Nucleus accumbens (tissue), 56 donors: ENCODE measurements at places on chromosomes 4 and X.

DNA sequence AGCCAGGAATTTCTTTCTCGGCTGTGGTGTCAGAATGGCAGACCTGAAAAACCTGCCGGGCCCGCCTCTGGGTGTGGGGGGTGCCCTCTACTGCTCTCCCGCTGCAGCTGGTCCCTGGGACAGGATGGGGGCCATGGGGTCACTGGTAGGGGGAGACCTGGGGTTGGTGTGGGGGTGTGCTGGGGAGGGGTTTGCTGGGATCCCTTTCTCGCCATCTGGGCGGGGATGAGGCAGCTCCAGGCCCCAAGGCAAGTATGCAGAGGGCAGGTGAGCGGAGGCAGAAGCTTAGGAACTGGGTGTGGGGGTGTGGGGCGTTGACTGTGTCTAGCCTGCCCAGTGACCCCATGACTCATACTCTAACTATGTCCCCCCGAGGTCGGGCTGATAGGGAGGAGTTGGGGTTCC, 884 bp downstream of the CCDC120 start:
- no peak for DNase-seq

DNA sequence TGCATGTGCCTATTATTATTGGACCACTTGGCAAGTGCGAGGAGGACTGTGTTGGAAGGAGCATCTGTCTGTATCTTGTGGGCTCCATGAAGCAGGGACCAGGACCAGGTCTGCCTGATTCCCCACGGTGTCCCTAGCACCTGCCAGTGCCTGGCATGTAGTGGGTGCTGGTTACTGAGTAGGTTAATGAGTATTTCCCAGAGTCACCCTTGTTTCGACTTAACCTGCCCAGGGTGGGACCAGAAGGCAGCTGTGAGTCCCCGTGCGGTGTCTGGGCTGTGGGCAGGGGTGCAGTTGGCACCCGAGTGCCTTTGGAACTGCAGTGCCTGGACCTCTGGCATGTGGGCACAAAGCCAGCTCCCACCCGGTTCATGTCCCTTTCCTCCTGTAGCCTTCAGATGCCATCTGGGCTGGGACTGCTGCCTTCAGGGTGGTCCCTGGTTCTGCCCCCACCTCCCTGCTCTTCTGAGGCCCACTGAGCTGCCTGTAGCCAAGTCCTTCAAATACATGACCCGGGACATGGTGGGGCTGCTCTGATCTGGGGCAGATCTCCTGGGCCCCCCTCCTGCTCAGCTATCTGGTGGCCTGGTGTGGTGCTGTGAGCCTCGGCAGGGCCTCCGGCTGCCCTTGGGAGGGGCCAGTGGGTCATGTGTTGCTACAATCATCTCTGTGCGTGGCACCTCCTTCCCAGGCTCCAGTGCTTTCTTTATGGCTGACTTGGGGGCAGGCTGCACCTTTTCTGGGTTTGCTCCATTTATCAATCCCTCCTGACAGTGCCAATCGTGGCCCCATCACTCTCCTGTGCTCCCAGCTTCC, 53.0 kb upstream of the SORCS2 start:
- DNase-seq: no peak

- DNase-seq: no peak
Observed at GRCh38 chrX:110046001-110046400, 43.1 kb downstream of the TMEM164 start.

DNA sequence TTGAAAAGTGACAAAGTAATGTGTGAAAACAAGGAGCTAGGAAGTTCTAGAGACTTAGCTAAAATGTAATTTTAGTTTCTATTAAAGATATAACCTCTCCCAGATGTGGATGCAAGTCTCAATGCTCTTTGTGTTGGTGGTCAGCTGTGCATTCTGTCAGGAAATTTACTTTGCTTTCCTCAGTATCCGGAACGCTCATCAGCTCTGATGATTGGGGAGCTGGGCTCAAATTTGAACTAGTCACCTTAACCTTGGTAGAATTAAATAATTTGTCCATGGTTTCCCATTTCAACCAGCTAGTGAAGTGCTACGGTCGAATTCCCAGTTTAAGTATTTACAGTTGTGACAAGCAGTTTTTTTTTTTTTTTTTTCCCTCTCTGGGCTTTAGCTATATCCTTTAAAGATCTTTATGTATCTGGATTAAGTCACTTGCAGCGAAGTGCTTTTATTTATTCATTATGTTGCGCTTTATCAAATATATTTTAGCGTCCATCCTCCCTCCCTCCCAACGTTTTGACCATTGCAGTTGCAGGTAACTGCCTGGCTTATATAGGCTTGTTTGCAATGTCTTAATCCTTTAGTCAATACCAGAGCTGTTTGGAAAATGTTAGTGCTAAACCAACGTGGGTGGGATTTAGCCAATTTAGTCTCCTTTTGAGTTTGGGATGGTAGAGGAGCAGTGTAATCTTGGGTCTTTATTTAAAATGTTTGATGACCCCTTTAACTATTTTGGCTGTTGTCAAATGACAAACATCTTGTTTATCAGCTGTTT, 2.1 kb downstream of the OGT start:
- DNase-seq: no peak

DNA sequence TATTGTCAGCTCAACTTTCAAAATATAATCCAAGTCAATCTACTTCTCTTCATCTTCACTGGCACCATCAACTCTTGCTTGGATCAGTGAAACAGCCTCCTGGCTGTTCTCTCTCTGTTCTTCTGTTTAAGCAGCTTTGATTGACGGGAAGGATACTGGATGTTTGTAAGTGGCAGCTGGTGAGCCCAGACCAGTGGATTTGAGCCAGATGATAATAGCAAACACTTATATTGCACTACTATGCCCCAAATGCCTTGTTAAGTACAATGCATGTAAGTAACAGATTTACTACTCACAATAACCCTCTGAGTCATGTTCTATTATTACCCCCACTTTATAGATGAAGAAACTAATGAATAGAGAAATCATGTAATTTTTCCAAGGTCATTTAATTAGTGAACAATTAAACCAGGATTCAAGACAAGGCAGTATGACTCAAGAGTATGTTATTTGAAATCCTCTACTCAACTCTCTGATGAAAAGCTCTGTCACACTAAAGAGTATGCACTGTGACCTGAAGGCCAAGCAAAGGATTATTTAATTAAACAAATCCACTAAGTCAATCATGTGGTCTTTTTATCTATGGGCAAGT, 44.8 kb downstream of the SPANXN3 start:
- DNase-seq: no peak

DNA sequence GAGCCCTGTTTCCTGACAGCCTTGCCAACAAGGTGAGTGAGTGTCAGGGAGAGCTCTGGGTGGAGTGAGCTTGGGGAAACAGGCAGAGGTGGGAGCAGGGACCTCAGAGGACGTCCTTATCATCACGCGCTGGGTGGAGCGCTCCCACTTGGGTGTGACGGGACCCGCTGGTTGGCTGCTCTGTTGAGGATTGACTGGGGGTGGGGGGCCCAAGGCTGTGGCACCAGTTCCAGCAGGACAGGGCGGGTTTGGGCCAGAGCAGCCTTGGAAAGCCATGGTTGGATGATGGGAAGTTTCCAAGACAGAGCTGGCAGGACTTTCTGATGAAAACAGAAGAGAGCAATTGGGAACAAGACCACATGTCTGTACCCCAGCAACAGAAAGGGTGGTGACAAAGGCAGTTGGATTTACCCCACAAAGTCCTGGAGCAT, 3.0 kb upstream of the PCGF3 start:
- no peak for DNase-seq

DNA sequence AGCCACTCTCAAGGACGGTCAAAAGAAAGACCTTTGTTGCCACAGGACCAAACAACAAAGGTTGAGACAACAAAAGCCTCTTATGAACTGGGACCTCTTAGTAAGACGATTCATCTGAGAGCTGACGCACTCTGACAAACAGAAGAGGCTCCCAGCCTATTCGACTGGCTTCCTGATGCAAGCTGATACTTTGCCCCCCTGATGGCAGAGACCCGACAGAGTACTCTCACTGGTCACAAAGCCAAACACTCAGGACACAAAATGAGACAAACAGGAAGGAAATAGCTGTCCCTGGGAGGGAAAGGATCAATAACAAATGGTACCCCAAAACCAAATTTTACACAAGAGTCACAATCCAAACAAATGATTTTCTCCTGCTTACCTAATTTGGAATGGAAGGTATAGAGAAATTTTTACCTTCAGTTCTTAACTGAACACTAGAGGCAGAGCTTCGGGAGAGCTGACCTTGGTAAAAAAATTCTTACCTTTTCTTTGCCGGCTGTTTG, 75.2 kb upstream of the PLAC8 start:
- DNase-seq: no peak

- DNase-seq: no peak
Observed at GRCh38 chrX:130114141-130114588, 3.9 kb upstream of the ELF4 start.

DNA sequence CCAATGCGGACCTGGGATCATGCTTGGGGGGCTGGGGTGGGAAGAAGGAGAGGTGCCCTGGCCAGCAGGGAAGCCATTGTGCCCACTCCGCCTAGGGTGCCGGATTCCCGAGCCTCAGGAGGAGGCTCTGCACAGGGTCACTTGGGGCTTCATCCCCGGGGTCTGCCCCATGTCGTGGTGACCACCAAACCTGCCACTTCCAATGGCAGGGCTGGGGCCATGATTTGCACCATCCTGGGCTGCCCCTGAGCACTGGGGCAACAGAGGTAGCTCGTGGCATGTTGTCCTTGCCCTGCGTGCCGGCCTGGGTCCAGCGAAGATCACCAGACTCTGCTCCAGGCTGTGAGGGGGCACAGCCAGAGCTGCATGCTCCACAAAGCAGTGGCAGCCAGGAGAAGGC, 71.4 kb upstream of the DCAF12L2 start:
- no peak for DNase-seq

- DNase-seq: no peak
Observed at GRCh38 chrX:95945528-95945927, 739.1 kb upstream of the DIAPH2 start.

DNA sequence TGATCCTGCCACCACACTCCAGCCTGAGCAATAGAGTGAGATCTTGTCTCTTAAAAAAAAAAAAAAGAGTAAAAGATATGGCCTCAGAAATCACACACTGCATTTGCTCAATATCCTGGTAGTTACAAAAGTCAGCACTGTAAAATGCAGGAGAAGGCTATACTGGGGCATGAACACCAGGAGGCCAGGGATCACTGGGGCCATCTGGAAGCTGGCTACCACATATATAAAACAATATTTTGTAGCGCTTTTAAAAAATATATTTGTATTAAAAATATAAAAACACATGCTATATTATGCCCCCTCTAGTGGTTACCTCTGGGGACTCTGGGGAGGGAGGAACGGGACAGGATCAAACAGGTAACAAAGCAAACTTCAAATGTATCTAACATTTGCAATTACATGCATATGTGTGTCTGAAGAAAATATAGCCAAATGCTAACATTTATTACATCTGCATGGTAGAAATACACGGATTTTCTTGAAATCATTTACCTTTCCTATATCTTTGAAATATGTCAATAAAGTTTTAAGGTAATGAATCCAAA, 4.0 kb downstream of the C4orf46 start:
- DNase-seq: no peak

DNA sequence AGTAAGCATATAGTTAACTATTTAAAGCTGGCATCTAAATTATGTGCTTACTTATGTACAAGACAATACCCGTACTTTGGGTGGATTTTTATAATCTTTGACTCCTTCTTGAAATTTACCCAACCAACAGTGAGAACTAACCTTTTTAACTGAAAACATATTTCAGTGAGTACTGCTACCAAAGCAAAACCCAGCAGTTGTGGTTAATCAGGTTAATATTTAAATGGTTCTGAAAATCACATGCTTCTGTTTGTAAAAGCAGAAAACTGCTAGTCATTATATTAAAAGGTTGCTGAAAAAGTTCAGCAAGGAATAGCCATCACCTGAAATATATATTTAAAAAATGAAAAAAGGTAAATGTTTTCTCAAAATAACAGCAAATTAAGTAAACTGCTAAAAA, 20.0 kb downstream of the UBE2D3 start:
- DNase-seq: no peak

DNA sequence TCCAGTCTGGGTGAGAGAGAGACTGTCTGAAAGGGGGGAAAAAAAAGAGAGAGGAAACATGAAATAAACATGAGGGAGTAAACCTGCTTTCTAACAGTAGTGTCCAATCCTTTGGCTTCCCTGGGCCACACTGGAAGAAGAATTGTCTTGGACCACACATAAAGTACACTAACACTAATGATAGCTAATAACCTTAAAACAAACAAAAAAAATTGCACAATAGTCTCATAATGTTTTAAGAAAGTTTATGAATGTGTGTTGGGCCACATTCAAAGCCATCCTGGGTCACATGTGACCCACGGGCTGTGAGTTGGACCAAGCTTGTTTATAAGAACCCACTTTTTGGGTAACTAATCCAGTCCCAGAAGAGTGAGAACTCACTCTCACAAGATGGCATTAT, 30.3 kb downstream of the PDS5A start:
- DNase-seq: no peak

GRCh38 chrX:45083314-45083713, 117.4 kb downstream of the DIPK2B start:
- DNase-seq: no peak

- no peak for DNase-seq
Observed at GRCh38 chr4:104942990-104943743, 203.5 kb upstream of the TET2 start.

- DNase-seq: no peak
Observed at GRCh38 chr4:187304133-187304532, 580.5 kb upstream of the FAT1 start.

- no peak for DNase-seq
Observed at GRCh38 chrX:133473451-133473850, 58.2 kb upstream of the GPC4 start.

DNA sequence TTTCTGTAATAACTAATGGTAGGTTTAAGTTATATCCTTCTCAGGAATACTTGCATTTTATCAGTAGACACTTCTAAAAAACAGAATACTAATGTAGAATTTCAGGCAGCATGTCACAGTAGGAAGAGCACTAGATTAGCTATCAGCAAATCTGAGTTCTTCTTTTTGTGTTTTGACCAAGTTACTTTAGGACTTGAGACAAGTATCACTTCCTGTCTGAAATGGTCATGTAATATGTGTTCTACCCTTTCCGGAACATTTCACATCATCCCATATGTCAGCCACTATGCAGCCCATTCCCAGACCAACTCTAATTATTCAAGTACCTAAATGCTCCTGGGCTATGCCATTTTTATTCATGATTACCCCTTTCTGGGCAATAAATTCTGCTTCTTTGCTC, 401.8 kb upstream of the RPS6KA3 start:
- no peak for DNase-seq

DNA sequence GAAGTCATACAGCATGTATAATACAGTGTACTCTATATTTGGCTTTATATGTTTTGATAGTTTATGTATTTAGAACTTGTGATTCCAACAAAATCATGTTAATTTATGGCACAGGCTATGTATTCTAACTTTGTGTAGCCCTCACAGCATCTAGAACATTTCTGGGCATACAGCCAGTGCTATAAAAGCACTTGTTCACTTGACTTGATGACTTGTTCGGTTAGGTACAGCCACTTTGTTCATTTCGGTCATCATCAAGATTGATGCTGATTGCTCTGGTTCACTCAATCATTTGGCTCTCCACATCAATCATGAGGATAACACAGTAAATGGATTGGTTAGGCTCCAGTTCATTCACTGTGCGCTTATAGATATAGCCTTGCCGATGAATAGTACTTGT, 97.6 kb upstream of the IRS4 start:
- DNase-seq: no peak

GRCh38 chr4:89725268-89725667, 111.7 kb downstream of the SNCA start:
- DNase-seq: no peak
